ENCODE measurements at places on chromosomes 7 and 10.

- no peak for DNase-seq
Observed at GRCh38 chr7:8064828-8065227, 96.2 kb downstream of the GLCCI1 start.

DNA sequence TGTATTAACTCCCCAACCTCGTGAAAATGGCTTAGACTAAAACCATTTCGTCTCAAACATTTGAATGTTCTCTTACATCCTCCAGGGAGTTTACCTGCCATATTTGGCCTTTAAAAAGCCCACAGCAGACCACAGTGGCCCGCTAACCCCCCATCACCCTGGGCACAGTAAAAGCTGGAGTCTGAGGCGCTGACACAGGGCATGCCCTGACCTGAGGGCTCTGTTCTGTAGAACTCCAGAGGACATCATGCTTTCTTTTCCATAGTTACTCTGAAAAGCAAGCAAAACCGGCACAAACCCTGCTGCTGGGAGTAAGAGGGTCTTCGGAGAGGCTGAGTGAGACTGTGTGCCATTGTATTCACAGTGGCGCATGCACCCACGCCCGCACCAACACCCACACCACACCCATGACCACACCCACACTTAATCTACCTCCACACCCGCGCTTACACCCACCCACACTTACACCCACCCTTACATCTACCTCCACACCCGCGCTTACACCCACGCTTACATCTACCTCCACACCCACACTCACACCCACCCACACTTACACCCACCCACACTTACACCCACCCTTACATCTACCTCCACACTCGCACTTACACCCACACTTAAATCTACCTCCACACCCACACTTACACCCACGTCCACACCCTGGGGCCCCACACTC lies 32.1 kb downstream of the LRRC27 start:
- no peak for DNase-seq

DNA sequence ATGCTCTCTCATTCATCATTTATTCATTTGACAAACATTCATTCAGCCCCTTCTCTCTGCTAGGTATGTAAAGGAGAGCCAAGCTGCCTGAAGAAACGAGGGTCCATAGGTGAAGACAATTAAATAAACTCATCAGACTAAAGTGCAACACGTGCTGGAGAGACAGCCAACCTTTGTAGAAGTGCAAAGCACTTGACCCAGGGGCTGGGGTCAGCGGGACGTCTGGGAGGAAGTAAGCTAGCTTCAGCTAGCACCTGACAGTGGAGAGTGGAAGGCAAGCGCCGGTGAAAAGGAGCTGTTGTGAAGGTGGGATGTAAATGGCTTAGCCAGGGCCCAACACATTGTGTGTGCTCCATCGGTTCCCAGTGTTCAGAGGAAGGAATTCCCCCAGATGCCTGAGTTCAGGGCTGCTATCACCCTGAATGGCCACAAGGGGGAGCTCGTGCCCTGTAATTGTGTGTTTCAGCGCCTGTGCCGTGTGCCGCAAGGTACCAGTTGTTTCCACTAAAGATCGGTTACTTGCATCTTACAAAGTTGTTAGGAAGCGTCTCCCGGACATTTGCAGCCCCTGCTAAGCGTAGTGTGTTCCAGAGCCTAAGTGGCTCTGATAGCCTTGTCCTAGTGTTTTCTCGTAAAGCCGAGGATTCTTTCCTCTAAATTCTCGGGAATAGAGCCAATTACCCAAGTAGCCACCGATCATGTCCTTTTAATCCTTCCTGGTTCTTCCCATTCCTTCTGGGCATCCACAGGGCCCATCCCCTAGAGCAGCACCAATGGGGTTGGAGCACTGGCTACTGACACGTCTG lies 30.6 kb downstream of the TLX1 start:
- peak; percentile 39 for DNase-seq

- no peak for DNase-seq
Observed at GRCh38 chr10:110462166-110463095, 35.3 kb upstream of the DUSP5 start.

GRCh38 chr7:43479042-43479441 lies 103.9 kb upstream of the STK17A start:
- no peak for DNase-seq

DNA sequence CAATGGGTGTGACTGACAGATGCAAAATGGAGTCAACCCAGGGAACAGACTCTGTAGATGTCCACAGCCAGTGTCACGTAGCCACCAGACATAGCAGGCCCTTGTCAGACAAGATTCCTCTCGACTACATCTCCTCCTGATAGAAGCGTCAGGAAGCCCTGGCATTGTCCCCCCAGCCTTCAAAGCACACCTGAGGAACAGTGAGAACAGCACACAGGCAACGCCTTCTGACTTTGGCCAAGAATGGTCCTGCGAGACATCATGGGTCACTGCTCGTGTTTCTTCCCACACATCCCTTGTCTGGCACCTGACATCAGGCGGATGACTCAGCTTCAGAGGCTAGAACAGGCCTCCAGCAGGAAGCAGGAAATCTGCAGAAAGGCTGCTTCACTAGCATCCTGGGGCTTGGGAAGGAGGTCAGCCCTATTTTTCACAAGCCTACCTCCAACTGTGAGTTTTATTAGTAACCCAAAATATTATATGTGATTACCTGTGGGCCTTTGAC lies 52.8 kb upstream of the GPR26 start:
- DNase-seq, result no peak
